ENCODE measurements at places on chromosomes 12 and 14. TPM values are rescaled to one million over a fixed set of nuclear protein-coding genes. Genes with fewer than 3 reads are reported as not detected.

ANKRD9 gene
- 14.0 TPM for total RNA-seq

- DNase-seq: no peak
Observed at GRCh38 chr12:24087294-24087693, 137.8 kb upstream of the SOX5 start.

PTCSC3 gene
- total RNA-seq: not detected

SOAT2 gene
- not detected for total RNA-seq

- no peak for DNase-seq
Observed at GRCh38 chr12:115521771-115522409, 755.6 kb downstream of the MED13L start.

DNA sequence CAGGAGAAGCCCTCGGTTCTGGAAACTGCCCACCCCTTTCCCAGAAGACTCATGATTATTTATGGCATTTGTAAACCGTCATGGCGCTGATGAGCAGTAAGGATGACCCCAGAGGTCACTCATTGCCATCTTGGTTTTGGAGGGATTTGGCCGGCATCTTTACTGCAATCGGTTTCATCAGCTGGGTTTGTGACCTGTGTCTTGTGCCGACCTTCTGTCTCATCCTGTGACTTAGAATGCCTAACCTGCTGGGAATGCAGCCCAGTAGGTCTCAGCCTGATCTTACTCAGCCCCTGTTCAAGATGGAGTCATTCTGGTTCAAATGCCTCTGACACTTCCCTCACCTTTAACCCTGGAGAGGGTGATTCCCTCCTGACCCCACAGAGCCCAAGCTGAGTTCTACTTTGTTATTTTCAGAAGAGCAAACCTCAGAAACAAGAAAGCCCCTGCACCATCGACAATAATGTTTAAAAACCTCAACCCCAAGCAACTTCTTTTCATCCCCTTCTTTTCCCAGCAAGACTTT lies 105.5 kb upstream of the SFSWAP start:
- DNase-seq: no peak

- DNase-seq: no peak
Observed at GRCh38 chr14:87628780-87629179, 364.2 kb downstream of the GALC start.

CLECL1 gene
- not detected for total RNA-seq

GRCh38 chr14:77554816-77555599 lies 56.4 kb upstream of the ISM2 start:
- no peak for DNase-seq

GRCh38 chr14:77979666-77980351 lies 179.9 kb downstream of the ADCK1 start:
- DNase-seq: peak; percentile 19

GRCh38 chr12:51216642-51217041 lies 1.2 kb downstream of the POU6F1 start:
- no peak for DNase-seq

PLCZ1 gene
- not detected for total RNA-seq

DNA sequence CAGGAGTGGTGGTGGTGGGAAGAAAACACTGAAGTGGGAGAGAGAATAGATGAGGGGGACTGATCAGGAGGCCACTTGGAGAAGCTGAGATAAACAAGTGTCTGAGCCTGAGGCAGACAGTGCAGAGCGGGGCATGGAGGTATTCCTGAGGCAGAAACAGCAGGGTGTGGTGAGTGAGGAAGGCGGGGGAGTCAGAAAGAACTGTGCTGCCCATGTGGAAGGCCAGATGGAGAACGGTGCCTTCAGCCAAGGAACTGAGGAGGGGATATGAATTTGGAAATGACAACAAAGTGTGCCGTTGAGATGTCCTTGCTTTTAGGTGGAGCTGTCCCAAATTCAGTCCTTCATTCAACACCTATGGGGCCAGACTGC lies 13.7 kb downstream of the APPL2 start:
- no peak for DNase-seq

DNA sequence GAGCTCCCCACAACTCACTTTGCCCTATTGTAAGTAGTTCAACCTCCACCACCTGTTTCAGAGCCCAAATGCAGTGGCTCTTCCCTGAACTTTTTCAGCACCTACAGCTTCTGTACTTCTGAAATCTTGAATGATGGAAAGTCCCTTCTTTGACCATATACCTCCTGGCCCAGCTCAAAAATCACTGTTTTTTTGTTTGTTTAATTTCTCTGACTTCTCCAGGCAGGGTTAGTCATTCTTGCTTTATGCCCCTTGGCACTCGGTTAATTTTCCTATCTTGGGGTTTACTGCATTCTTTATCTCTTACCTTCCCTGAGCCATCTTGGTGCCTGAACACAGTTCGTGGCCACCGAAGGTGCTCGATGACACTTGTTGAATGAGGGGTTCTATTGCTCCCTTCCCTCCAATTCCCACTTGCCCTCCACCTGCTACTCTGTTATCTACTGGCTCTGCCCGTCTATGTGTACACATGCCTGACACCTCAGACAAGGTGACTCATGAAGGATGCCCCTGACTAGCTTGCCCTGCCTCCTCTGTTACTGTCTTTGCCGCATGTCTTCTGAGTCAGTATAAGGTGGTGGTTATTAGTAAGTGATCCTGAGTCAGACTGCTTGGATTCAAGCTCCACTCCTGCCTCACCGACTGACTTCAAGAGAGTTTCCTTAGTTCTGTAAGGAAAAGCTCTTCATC lies 4.4 kb downstream of the AMHR2 start:
- peak; percentile 83 for DNase-seq

DEPDC4 gene
- 4.2 TPM for total RNA-seq
